ENCODE measurements at places on chromosomes 2 and 18.

DNA sequence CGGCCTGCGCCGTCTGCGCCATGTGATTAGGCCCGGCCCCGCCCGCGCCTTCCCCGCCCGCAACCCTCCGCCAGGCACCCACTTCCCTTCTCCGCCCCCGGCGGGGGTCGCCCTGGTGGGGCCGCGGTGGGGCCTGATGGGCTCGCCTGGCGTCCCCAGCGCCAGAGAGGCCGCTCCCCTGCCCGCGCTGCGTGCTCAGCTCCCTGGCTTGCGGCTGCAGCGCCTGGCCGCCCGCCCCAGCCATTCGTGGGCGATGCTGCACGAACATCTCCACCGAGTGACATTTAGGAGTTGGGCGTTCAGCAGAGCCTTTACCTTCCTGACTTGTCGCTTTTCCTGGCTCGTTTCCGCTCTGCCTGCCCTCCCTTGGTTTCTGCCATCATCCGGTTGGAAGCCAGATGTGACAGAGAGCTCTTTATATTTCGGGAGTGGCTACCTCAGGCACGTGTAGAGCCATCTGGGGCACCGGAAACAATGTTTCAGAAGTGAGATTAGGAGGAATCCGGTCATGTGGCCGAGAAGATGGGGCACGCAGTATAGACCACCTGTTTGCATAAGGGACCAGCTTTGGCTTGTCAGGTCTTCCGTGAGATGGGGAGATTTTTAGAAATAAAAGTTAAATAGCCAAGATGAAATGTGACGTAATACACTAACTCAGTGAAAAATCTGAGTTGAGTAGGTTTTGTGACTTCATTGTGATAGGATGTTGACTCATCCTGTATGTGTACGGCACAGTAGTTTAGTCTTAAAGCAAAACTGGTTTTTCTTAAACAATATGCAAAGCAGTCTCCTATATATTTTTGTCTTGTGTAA is 1.2 kb downstream of the GLS start:
- DNase-seq: no peak

DNA sequence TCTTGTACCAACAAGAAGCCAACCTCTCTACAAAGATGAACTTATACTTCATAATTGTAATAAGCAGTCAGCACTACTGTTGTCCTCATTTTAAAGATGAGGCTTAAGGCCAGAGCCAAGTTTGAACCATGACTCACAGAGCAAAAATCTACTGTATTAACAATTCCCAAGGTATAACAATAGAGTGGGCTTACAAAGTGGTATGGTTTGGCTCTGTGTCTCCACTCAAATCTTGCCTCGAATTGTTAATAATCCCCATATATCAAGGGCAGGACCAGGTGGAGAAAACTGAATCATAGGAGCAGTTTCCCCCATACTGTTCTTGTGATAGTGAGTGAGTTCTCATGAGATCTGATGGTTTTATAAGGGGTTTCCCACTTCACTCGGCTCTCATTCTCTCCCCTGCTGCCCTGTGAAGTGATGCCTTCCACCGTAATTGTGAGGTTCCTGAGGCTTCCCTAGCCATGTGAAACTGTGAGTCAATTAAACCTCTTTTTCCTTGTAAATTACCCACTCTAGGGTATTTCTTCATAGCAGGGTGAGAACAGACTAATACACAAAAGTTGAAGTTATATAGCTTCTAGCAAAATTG is 19.5 kb downstream of the MRPL44 start:
- DNase-seq: peak; percentile 13

DNA sequence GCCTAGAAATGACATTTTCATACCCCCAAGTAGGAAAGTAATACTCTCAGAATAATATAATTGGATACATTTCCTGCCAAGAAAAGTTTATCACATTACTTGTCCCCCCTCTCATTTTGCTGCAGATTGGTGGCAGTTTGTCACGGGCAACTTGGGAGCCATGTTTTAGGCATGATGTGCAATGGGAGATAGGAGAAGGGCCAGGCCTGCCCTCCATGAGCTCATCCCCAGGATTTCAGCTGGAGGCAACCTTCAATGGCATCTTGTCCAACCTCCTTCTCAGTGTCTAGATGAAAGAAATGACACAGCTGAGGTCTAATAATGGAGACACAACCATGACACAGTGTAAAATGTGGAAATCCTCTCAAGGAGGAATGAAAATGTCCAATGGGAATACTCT is 11.4 kb upstream of the RAB31 start:
- DNase-seq: no peak

- peak; percentile 18 for DNase-seq
Measured at GRCh38 chr2:121902171-121902591, 146.7 kb downstream of the TSN start.

- DNase-seq: no peak
Measured at GRCh38 chr2:233402346-233402745, 48.1 kb downstream of the DGKD start.

DNA sequence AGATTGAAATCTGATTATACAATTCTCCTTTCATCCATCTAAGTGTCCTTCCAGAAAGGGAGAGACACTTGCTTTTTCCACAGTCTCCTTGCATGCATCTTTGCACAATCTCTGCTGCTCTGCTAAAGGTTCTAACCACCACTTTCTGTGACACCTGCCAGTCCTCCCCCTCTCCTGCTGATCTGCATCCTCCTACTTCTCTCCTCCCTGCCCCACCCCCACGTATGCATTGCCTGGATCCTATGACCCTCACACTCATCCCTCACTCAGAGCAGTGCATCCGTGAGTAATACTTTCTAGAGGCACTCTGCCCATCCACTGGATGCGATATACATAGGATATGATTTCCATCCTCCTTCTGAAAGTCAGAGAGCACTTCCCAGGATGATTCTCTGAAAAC is 27.7 kb upstream of the TRAPPC8 start:
- no peak for DNase-seq

GRCh38 chr2:237494066-237494465 is 7.0 kb downstream of the MLPH start:
- no peak for DNase-seq

- DNase-seq: no peak
Measured at GRCh38 chr2:135162377-135162776, 110.3 kb downstream of the RAB3GAP1 start.

DNA sequence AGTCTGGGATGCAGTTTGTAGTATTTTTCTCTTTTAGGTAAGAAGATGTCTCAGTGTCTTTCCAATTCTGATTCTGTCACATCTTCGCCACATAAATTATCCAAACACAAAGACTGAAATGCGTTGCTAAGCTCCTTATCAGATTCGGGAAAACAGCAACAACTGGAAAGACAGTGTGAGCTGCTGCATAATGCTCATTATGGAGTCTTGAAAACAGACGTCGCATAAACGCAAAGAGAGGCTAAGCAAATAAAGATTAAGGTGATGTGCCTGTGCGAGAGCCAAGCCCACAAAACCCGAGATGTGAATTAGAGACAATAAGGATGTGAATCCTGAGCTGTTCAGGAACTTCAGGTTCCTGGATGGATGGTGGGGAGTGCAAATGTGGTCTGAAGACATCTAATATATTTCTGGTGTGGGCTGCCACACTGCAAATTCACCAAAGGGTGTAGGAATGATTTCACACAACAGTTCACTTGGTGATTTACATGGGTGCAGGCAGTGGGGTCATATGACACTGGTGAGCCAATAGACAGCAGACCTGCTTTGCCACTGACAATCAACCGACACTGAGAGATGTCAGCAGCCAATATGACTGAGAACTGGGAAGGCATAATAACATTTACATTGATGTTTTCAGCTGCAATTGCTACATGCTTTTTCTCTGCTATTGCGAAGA is 195.8 kb downstream of the MTX2 start:
- no peak for DNase-seq

DNA sequence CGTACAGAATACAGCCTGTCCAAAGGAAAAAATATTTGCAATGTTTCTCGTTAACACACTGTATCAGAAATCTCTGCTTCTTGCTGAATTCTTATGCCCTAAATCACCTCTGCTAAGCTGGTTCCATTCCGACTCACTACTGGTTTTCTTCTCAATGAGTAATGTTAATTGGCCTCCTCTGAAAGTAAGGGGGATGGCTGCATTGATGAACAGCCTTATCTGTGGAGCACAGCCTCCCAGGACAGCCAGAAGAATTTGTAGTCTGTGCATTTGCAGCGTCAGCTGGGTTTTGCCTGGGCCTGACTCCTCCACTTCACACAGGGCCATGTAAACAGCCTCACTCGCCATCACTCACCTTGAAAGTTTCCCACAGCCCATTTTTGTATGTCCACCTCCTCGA is 127.7 kb downstream of the RNF152 start:
- peak; percentile 48 for DNase-seq

DNA sequence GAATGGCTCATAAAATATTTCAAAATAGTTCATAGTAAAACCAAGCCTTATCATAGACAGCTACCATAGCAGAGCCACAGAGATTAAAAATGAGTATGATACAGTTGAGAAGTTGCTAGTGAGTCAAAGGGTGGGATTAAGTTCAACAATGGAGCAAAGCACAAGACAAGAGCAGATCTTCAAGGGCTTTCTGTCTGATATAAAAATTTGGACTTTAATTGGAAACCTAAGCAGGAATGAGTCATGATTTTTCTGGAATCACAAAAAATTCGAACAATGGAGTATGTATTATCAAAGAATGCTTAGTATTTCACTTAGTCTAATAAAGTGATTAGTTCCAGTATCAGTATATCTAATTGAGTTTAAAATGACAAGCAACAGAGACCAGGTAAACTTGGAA is 487.3 kb upstream of the NETO1 start:
- DNase-seq: no peak

DNA sequence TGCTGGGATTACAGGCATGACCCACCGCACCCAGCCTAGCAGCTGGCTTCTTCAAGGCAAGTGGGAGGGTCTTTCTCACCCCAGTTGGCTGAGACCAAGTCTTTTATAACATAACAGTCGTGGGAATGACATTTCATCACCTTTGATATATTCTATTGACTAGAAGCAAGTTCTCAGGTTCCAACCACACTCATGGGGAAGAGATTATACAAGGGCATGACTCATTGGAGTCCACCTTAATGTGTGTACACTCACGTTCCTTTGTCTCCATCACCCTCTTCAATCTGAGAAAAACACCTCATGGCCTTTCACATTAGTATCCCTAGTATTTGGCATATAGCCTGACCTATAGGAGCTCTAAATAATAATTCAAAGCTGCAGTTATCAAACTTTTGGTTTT is 2.8 kb upstream of the BBS5 start:
- no peak for DNase-seq

All from brain microvascular endothelial cell (primary cell).